ENCODE measurements at places on chromosomes 4 and X.
A peak's percentile ranks its signal among the peaks of the same experiment; 100 is the strongest.

GRCh38 chrX:2679534-2680485, 11.3 kb upstream of the CD99 start:
- DNase-seq = no peak

DNA sequence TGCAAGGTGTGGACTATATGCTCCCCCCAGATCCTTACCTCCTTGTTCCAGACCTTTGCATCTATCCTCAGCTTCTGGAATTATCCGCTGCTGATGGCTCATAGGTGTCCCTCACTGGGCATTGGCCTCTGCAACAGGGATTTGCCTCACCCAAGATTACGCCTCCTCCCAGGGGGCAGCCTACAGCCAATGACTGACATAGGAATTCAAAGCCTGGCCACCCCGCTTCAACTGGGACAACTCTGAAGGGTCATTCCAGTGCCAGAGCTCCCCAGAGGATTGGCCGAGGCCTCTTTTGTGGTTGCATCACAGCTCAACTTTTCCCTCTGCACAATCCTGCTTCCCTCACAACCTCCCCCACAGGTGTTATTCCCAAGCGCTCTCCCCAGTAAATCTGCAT, 5.0 kb downstream of the SYN1 start:
- no peak for DNase-seq

- no peak for DNase-seq
These were observed 124.2 kb upstream of the EOLA2 start for GRCh38 chrX:150062292-150063137.

GRCh38 chr4:104344342-104344980, 150.2 kb downstream of the CXXC4 start:
- no peak for DNase-seq

- no peak for DNase-seq
These were observed 47.2 kb downstream of the GRK4 start for GRCh38 chr4:3010577-3010976.

DNA sequence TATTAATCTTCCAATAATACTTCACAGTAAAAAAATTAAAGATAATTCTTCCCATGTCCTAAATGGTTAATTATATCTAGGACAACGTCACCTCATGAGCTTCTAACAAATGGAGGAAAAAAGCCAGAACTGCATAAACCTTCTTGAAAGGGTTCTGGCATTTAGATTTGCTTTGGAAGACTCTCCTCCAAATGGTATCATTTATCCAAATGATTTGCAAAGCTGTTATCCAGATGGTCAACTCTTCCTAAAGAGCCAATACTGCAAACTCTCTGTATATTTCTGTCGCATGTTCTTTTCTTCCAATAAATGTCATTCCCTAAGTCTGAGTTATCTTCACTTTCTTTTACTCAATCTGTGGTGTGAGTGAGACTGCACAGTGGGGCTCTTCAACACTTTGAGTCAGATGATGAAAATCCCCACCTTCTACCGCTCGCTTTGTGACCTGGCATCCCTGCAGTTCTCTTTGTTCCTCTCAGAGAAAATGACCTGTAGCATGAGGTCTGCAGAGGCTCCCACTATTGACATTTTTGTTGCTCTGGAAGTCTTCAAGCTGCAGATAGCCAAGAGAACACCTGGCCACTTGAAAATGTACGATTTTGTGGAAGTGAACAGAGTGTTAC, 52.9 kb downstream of the TMEM150C start:
- no peak for DNase-seq

DNA sequence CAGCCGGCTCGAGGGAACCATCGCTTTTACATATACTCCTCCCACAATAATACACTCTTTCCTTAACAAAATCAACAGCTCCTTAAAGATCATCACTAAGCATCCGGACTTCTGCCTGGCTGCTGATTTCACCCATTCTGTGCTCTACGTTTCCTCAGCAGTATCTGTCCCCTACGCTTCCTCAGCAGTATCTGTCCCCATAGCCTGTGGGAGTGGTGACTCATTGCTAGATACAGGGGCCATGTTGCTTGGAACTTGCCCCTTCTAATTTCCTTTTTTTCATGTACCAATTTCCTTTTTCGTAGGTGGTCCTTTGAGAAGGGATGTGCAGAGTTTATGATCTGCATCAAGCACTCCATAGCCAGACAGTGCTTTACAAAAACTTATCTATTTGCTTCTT, 18.6 kb downstream of the MAP3K15 start:
- DNase-seq = peak; percentile 59
